ENCODE measurements at places on chromosomes 1 and 21.

- DNase-seq = no peak
These were observed 13.0 kb downstream of the FAM229A start for GRCh38 chr1:32349211-32349708.

- no peak for DNase-seq
These were observed 273.5 kb downstream of the COL11A1 start for GRCh38 chr1:102834688-102835320.

DNA sequence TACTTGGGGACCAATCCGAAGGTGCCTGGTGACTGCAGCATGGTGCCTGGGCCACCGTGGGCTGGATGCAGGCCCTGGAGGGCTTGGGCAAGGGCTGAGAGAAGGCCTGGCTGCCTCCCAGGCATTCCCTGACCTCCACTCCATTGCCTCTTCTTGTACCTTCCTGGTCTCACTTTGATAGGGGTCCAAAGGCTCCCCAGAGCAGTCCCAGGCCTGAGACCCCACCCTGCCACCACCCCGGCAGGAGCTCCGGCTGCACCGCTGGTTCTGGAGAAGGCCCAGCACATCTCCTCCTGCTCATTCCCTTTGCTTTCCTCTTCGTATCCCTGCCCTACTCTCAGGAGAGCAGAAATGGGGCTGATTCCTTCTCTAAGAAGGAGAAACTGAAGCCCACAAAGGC, 133.3 kb upstream of the IPO9 start:
- no peak for DNase-seq

GRCh38 chr1:7345516-7345915, 425.6 kb upstream of the VAMP3 start:
- DNase-seq = no peak

- peak; percentile 8 for DNase-seq
These were observed 887 bp downstream of the SLC19A2 start for GRCh38 chr1:169484683-169485430.

DNA sequence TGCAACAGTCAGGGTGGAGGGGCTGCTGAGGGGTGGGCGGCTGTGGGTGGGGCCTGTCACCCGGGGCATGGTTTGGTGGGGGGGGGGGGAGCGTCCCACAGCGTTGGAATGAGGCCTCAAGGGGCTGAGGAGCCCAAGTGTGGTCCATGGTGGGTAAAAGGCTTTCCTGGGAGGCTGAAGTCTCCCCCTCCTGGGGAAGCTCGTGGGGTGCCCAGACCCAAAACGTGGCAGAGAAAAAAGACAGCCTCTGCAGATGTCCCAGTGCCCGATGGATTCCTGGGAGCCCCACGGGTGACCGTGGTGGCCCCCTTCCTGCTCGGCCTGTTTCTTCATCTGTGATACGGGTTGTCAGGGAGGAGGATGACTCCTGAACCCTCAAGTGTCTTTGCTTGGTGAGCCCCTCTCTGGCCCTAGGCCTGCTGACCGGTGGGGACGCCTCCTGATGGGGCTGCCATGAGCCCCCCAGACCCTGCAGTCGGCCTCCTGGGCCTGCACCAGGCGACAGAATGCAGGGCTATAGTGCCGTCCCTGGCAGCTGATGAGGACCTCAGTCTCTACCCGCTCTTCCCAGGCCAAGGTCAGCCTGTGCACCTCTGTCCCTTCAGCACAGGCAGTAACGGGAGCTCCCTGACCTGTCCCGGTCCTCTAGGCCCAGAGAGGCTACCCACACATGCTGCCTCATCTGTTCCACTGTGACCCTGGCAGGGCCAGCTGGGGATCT, 1.1 kb downstream of the OBSCN start:
- no peak for DNase-seq

DNA sequence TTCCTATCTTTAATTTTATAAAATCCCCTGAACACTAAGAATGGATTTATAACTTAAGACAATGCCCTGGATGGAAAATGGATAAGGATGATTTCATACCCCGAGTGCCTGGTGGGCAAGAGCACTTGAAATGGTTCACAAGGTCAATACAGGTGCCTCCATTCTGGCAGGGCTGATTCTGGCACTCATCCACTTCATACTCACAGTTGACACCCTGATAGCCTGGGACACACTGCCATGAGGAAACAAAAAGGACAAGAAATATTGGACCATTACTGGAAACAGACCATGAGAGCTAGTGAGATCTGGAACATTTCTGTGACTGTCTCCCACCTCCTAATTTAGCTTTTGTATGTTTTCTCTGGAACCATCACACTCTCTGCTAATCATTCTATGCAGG, 39.1 kb upstream of the ADAM30 start:
- no peak for DNase-seq

DNA sequence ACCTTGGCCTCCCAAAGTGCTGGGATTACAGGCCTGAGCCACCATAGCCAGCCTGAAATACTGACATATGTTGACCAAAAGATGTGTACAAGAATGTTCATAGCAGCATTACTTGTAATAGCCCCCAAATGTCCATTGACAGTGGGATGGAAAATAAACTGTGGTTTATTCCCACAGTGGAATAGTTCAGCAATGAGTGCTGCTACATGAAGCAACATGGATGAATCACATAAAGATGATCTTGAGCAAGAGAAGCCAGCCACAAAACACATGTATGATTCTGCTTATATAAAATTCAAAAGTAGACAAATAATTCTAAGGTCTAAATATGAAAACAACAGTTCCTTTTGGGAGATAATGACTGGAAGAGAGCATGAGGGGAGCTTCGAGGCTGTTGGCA, 9.1 kb upstream of the CREG1 start:
- no peak for DNase-seq

- no peak for DNase-seq
These were observed 143.0 kb downstream of the ELAVL4 start for GRCh38 chr1:50251702-50252101.

DNA sequence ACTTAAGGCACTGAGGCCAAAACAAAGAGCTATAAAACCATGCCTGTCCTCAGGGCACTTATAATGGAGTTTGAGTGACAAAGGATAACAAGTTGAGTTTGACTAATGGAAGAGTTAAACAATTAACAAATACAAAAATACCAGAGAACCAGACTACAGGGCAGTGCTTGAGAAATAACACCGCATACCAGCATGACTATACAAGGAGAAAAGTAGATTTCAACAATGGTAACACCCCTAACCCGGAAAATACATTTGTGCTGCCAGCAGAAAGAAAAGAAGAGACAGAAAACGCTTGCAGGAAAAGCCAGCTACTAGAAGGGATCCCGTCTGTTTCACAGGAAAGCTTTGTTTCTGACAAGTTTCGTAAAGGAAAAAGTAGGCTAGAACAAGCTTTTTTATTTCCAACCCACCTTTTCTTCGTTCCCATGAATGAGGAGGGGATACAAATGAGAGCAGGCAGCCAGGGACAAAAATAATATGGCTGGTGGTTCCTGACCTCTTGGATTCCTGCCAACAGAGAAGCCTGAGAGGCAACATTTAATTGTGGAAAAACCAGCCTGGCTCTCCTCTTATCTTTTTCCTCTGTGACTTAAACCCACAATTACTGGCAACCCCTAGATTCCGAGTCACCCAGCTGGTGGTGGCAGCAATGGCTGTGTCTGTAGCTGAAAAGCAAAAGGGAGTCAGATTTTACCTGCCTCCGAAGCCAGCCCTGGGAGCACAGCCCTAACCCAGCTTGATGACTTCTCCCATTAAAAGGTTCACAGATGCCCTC, 56.5 kb downstream of the WLS start:
- DNase-seq = no peak

- DNase-seq = no peak
These were observed 228.9 kb downstream of the TNR start for GRCh38 chr1:175514387-175514953.

- no peak for DNase-seq
These were observed 3.3 kb upstream of the F3 start for GRCh38 chr1:94544706-94545490.

DNA sequence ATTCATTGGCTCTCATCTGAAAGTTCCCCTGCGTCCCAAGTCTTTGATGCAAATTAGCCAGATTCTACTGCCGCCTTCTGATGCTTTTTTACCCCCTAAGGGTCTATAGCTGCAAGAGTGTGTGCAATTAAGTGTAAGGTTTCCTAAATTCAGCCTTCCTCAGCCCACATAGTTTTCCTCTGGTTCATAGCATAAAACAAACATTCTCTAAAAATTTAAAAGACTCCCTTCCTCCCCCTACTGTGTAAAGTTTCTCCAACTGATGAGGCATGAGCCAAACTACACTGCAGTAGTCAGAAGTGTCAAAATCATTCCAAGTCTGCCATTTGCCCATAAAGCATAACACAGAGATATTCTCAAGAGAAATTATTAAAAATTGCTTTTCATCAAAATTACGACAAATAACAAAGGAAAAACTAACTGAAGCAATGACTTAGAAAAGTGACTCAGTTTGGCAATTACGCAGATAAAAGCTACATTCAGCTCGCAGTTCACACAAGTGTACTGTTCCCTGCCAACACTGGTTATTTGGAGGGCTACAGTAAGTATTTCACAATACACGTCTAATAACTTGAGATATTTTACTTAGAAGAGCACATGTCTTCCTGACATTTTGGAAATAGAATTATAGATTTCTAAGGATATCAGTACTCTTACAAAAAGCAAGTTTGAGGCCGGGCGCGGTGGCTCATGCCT, 15.4 kb downstream of the KCNH1 start:
- DNase-seq = no peak

DNA sequence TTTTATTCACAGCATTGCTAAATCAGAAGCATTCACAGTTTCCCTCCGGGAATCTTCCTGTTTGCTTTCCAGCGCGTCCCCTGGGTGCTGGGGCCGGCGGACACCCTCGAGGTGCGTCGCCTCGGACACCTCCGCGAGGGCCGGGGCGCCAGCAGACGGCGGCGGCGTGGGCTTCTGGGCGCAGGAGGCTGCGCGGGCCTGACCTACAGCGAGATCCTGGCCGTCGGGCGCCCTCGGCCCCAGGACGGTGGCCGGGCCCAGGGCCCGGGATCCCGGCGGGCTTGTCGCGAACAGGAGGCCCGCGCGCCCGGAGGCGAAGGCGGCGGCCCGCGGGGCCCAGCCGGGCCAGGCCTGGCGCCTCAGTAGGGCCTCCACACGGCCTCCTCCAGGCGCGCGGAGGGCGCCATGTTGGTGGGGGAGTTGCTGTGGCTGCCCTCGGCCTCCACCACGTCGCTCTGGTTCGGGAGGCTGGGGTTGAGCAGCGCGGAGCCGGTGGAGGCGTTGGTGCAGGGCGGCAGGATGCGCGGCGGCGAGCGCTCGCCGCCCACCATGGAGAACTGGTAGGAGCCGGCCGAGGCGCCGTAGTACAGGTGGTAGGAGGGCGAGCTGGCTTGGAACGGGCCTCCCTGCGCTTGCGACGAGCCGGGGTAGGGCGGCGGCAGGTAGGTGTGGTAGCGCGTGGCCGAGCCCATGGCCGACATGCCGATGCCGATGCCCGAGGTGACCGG, 123.1 kb downstream of the CLIC6 start:
- DNase-seq = no peak

GRCh38 chr1:223048026-223048425, 95.0 kb downstream of the TLR5 start:
- DNase-seq = no peak

GRCh38 chr21:15682186-15682895, 47.4 kb upstream of the USP25 start:
- DNase-seq = no peak

DNA sequence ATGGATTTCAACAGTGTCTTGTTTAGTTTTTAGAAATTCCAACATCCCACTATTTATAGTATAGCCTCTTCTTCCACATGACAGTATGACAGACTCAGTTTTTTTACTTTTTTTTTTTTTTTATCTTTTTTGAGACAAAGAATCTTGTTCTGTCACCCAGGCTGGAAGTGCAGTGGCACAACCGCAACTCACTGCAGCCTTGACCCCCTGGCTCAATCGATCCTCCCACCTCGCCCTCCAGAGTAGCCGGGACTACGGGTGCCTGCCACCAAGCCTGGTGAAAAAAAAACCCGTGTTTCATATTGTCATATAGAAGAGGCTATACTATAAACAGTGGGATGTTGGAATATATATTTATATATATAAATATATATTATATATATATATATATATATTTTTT, 1.2 kb upstream of the DR1 start:
- DNase-seq = no peak

GRCh38 chr1:229907884-229908638, 159.0 kb upstream of the GALNT2 start:
- no peak for DNase-seq

- DNase-seq = peak; percentile 14
These were observed 116.3 kb downstream of the DAB1 start for GRCh38 chr1:57307392-57308170.

DNA sequence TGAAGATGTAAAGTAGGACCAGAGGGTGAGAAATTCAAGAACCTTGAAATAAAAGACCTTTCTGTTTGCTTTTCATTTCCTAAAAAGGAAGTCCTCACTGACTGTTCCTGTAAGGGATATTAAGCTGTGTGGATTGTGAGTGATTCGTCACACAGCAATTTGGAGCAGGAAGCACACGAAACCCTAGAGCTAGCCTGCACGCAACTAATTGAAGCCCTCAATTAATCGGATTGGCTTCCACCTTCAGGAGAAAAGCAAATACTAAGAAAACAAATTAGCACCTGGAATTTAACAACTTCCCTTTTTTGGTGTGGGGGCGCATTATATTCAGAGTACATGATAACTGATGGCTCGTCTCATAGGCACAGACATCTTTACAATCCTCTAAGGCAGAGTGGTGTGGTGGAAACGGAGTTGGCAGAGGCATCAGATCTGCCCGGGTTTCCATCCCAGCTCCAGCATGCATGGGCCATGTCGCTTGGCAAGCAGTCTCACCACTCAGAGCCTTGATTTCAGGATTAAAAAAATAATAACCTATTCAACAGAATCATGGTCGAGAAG, 95.2 kb downstream of the KCNJ15 start:
- no peak for DNase-seq

DNA sequence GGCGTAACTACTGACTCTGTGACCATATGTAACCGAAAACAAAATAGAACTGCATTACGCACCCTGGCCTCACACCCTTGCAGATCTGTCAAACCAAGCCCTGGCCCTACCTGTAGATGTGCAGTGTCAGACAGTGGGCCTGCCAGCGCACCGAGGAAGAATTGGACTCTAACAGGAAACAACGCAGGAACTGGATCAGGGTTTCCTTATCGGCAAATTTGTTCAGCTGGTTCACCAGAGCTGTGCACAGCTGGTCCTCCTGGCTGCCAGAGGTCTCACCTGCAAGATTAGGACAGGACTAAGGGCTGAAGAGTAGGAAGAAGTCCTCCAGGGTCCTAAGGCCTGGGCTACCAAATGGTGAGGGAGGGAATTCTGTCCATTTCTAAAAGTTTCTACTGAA, 90.0 kb downstream of the UBR4 start:
- no peak for DNase-seq

- DNase-seq = no peak
These were observed 17.1 kb downstream of the THEM4 start for GRCh38 chr1:151892190-151892589.

DNA sequence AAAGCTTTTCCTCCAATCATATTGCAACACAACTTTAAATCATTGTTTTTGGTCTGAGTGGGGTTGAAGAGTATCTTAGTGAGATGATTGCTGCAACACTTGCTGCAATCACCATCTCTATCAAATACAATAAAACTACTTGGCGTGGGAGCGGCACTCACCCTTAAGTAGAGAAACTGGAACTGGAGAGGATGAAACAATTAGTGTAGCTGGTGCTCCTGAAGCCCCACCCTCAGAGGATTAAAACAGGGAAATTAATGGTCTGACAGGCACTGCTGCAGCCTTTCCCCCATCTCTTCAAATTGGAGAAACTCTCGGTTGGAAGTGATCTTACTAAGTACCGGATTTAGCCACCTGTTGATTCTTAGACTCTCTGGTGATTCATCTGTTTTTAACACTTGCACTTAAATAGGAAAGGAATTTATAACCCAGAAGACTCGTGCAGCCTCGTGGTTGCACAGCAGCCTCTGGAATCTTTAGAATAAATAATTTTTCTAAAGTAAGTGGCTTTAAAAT, 80.5 kb upstream of the KIF26B start:
- DNase-seq = no peak

Measured in activated CD4-positive, alpha-beta T cell treated with anti-CD3 and anti-CD28 coated beads for 1 hour (primary cell).